Activated T-helper 17 cell treated with anti-CD3 and anti-CD28 coated beads, Interleukin-2, amount 50 U/mL, for 72 hours (primary cell): ENCODE measurements at places on chromosomes 2 and 18. TPM values are rescaled to one million over a fixed set of nuclear protein-coding genes. Genes with fewer than 3 reads are reported as not detected.

GRCh38 chr2:96985181-96985945 is 1.0 kb downstream of the FAM178B start:
- ATAC-seq, result no peak

DNA sequence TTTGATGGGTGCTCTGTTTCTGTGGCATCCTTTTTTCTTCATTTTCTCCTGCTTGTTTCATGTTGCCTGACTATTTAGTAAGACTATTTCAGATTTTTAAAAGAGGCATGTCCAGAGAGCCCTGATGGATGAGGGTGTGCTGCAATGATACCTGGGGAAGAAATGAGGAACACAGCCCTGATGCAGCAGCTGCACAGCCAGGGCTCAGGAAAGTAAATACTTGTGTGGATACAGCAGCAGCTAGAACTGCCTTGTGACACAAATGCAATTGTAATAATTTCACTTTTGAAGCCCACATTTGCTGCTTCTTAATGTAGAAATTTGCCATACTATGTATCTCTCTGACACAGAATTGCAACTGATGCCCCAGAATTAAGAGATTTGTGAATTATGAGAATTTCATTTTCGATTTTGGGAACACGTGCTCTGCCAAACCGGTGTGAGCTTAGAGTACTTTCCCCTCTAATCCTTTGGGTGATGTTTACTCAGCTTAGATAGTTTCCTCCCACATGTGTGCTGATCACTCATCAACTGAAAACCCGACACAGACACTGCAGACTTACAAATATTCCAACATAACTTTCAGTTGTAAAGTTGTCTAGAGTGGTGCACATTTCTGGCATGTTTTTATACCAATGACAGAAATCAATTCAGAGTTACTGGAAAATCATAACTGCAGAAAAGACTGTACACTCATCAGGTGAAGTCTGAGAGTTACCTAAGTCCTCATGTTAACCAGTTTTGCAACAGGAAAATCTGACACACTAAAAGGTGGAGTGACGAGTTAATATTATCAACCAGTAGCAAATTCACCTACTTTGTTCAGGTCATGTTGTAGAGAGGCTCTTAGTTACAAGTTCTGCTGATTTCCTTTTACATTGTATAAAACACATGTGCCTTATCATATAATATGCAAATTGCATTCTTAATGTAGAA is 383.4 kb downstream of the CBLN2 start:
- ATAC-seq, result no peak

GRCh38 chr2:98883780-98884211 is 52.2 kb downstream of the CRACDL start:
- no peak for ATAC-seq

DNA sequence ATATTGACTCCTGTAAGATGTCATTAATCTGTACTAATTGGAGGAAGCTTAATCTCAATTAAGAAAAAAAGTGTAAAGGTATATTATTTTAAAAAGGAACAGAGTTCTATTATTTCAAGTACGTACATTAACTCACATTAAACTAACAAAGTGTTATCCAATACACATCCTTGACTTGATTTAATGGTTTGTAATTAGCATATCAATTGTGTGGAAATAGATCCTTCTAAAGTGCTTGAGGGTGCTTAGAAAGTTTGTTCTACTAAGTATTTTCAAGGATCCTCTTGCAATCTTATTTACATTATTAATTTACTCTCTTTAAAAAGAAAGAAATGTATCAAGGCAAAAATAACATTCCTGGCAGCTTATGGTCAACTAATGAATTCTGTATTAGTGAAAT is 720.3 kb downstream of the KCNJ3 start:
- no peak for ATAC-seq

- ATAC-seq, result no peak
Measured at GRCh38 chr2:200203381-200203827, 103.1 kb upstream of the SPATS2L start.

GRCh38 chr2:62267696-62268095 is 71.8 kb downstream of the B3GNT2 start:
- no peak for ATAC-seq

- ATAC-seq, result no peak
Measured at GRCh38 chr2:52467189-52467588, 1300.4 kb upstream of the CHAC2 start.

DNA sequence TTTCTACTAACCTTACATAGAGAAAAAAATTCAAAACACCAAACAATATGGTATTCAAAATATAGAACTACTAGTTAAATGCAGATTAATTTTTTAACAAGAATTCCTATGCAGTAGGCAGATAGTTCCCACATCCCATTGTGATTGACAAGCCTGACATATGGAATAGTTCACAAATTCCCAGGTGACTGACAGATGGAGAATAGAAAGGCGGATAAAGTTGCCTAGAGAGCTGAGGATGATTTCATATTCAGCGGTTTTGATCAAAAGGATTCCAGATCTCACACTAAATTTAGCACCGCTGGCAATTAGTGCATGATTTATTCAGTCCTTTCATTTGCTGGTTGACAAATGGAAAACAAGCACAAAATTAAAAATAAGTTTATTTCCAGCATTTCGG is 733.7 kb upstream of the POU3F3 start:
- ATAC-seq, result no peak

GRCh38 chr2:146764301-146764700 is 1080.5 kb upstream of the ACVR2A start:
- no peak for ATAC-seq

GRCh38 chr2:162581959-162582798 is 238.2 kb downstream of the GCA start:
- ATAC-seq, result no peak

- ATAC-seq, result no peak
Measured at GRCh38 chr2:36339607-36340218, 15.9 kb upstream of the CRIM1 start.

GRCh38 chr2:50395605-50396297 is 636.2 kb downstream of the NRXN1 start:
- no peak for ATAC-seq

DNA sequence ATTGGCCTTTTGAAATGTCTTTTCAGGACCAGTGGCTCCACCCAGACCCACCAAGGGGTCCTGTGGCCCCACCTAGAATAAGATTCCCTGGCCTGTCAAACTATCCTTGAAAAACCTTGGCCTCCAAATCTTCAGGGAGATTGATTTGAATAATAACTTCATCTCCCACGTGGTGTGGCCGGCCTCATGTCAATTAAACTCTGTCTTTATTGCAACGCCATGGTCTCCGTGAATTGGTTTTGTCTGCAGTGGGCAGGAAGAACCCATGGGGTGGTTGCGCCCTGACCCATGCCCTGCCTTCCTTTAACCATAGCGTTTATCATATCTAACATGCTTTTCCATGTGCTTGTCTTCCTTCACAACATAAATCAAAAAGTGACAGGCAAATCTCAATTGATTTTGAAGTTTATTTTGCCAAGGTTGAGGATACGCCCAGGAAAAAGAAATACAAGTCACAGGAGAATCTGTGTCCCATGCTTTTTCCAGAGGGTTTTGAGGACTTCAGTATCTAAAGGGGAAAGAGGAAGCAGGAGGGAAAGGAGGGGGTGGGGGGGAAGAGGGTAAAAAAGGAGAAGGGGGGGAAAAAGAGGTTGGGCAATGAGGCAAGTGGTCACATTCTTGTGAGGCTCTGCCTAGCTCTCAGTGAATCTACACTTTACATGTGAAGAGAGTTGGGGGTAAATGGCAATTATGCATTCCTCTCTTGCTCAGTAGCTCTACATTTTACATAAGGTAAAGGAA is 66.5 kb upstream of the CABLES1 start:
- no peak for ATAC-seq

The DCDC2C gene
- not detected for total RNA-seq

The EPB41L3 gene
- 0.09 TPM for total RNA-seq

The PKDCC gene
- not detected for total RNA-seq
